Suprapubic skin (tissue), 4 donors: ENCODE measurements at places on chromosomes 7 and 10.
A peak's percentile ranks its signal among the peaks of the same experiment; 100 is the strongest.

- no peak for DNase-seq
These were observed 9.0 kb downstream of the CUTC start for GRCh38 chr10:99740933-99741559.

GRCh38 chr10:30039567-30039966 is 19.8 kb downstream of the JCAD start:
- DNase-seq: no peak

GRCh38 chr7:82755705-82756551 is 312.4 kb upstream of the CACNA2D1 start:
- DNase-seq: no peak

GRCh38 chr7:95595746-95596197 is 544 bp downstream of the PDK4 start:
- no peak for DNase-seq

DNA sequence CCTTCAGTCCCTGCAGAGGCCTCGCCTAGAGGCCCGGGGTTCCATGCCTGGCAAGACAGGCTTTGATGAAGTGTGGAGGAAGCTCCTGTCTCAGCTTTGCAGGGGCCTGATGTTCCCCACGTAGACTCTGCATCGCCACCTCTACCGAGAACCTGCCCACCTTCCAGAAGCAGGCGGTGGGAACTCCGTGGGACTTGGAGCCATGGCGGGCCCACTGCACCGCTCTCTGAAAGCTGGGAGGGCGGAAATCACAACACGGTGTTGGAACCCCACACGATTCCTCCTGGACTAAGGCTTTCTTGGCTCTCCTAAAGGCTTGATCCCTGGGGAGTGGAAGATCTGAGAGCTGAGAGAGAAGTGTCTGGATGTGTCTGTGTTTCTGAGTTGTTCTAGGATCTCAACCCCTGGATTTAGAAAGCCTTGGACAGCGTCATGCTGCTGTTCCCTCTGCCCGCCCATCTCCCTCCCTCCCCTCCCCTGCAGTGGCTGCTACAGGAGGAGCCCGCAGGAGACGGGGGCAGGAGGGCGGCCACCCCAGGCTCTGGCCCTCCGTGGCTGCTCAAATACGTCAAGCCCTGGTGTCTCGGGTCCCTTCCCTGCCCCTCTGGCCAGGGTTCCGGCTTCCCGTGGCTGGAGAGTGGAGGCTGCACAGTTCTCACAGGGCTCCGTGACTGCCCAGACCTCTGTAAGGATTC is 79.7 kb downstream of the VIPR2 start:
- no peak for DNase-seq

DNA sequence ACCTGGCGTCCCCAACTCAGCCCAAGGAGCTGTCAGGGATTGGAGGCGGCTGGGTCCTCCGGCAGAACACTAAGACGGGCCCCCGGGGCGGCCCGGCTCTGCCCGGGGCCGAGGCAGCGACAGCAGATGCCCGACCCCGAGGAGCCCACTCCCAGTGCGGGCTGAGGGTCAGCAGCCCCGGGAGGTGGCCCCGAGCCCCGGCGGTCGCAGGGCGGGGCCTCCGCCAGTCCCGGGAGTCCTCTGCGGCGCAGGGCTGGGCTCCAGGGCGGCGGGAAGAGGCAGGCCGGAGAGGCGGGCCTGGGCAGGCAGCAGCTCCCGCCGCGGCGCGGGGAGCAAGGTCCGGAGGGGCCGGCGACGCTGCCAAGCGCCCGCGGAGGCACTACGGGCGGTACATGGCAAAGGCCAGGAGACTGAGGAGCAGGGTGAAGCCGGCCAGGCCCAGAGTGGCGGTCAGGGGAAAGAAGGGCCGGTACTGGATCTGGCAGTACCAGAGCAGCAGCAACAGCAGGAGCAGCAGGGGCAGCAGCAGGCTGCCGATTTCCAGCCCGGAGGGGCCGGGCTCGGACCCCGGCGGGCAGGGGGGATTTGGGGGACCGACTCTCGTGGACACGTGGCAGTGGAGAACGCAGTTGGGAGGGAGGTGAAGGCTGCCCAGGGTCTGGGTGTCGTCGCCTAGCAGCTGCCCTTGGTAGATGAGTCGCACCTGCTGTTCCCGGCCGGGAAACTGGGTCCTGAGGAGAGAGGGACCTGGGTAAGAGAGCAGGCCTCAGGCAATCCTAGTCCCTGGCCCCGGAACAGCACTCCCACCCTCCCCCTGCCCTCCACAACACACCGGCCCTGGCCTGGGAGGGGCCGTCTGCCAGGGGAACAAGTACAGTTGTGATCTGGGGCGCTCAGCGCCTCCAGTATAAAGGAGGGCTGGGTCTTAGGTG is 827 bp upstream of the FASTK start:
- DNase-seq: no peak

- no peak for DNase-seq
These were observed 3.0 kb upstream of the NRP1 start for GRCh38 chr10:33337326-33337957.

DNA sequence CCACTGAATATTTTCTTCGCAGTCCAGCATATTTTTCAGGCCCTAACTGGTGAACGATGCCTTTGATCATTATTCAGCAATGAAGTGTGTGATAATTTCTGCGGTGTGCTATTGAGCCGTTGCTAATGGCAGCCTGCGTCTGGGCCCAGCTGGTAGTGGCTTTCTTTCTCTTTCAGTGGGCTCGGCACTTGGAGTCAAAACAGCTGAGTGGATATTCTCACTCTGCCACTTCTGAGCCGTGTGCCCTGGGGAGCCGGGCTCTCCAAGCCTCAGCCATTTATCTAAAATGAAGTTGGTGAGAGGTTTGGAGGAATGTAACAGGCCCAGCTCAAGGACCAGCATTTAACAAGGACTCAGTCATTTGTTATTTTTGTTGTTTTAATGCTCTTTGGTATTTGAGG is 87.5 kb upstream of the IFRD1 start:
- DNase-seq: no peak

DNA sequence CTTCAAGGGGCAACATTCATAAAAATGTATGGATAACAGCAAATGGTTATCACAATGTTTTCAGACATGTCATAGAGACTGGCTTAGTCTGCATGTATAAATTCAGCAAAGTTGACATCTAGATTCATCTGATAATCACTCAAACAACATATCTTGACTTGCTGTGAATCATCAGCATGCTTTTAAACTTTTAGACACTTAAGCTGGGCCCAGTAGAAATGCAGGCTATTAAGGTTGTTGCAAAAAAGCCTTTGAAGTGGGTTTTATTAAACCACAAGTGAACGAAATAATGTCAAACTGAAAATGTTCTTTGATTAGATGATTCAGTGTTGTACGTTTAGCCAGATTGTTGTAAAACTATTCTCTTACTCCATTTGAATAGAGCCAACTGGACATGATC is 759.6 kb downstream of the NXPH1 start:
- no peak for DNase-seq

DNA sequence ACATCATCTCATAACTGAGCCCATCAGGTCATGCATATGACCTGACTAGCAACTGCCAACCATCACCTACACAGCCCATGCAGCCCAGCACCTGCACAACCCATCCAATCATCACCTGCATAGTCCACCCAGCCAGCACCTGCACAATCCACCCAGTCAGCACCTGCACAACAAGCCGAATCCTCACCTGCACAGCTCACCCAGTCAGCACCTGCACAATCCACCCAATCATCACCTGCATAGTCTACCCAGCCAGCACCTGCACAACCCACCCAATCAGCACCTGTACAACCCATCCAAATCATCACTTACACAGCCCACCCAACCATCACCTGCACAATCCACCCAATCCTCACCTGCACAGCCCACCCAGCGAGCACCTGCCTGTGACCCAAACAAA is 33.4 kb upstream of the WDFY4 start:
- no peak for DNase-seq

GRCh38 chr10:73840056-73840402 is 28.6 kb upstream of the NDST2 start:
- no peak for DNase-seq

DNA sequence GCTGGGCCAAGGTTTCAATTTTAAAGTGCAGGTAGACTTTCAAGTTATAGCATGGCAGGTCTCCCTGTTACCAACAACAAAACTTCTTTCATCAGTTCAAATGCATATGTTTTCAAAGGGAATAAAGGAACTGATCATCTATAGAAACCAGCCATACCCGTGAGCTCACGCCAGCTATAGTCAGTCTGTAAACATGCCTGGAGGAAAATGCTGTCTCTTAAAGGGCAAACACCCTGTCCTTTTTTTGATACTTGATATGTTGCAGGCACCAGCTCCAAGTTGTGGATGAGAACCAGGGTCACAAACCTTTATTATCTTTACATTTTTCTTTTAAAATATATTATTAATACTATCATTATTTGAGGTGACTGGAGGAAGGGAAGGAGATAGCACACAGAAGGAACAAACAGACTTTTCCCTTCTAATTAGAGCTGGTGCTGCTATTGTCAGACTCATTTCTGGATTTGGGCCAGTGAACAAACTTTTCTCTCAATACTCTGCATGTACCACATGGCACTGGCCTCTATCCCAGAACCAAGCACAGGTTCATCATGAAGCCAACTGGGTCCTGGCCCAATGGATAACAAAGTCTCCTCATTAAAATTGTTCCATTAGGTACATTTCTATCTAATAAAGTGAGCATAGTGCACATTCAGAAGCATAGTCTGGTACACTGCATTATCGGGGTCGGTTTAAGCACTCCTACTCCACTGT is 1102.4 kb downstream of the SORCS3 start:
- DNase-seq: no peak

DNA sequence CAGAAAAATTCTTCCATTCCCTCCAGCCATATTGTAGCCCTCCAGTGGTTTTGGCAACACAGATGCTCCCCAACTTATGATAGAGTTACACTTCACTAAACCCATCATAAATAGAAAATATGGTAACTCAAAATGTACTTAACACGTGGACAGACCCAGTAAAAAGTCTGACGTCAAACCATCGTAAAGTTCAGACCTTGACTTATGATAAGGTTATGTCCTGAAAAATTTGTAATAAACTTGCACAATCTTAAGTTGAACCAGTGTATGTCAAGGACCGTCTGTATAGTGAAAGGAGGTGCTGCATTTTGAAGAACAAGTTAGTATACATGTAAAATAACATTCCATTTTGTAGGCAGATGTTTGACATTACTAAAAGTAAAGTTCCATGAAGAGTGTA is 142.8 kb downstream of the NSUN6 start:
- DNase-seq: no peak

DNA sequence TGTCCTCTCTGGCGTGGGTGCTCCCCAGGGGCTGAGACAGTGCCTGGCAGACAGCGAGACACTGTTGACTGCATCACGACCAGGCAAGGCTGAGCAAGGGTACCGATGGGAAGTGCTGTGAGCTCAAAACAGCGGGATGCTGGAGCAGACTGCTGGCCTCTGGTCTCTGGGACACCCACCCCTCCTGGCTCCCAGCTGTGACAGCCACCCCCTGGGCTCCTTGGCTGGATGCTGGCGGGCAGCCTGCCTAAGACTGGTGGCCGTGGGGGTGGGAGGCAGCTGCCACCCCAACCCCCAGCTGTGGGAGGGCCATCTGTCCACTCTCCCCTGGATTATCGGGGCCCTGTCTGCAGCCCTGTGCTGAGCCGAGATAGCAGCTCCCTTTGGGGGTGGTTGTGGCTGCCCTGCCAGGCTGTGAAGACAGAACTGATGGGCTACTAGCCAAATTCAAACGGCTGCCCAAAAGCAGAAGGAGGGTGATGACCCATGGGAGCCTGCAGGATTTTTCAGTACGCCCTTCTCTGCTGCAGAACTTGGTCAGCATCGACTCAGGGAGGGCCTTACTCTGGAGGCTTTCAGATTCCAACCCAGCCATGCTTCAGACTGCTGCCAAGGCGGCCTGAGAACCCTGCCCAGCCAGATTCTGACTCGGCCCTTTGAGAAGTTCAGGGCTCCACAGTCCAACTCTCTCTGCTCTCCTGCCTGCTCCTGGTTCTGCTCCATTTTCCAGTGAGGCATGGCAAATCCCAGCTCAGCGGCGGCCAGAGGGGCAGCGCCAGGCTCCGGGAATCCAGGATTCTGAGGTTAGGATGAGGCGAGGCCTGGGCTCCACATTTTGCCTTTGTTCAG is 125.3 kb downstream of the NEURL1 start:
- no peak for DNase-seq

GRCh38 chr7:148718431-148718830 is 19.7 kb downstream of the CUL1 start:
- DNase-seq: no peak

- DNase-seq: peak; percentile 73
These were observed 13.7 kb upstream of the KBTBD2 start for GRCh38 chr7:32905175-32905662.

- DNase-seq: peak; percentile 91
These were observed at the start of gene ZNF783 for GRCh38 chr7:149261829-149262617. Gene ZNF783, plus strand, starts transcription at chr7:149262196. Its CDS starts 138 bp downstream, at chr7:149262334.

DNA sequence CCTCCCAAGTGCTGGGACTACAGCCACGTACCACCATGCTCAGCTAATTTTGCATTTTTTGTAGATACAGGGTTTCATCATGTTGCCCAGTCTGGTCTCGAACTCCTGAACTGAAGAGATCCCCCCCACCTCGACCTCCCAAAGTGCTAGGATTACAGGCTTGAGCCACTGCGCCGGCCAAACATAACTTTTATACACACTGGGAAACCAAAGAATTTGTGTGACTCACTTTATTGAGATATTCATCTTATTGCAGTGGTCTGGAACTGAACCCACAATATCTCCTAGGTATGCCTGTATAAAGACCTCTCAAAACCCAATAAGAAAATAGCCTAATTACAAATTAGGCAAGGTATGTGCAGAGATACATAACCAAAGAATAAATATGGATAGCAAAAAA is 182.6 kb upstream of the FEZF1 start:
- DNase-seq: no peak

DNA sequence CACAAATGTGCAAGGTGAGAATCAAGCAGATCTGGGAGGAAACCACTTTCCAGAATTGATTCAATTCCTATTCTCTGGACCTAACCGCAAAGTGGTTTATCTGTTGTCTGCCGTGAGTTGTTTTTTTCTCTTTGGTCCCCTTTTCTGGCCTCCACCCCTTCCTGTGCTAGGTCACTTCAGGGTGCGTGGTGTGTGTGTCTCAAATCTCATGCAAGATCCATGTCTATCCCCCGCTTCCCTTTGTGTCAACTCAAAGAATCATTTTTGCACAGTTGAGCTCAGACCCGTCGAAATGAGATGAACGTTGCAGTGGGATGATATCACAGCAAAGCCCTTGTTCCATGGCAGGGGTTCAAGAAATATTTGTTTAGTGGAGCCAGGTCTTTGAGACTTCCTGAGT is 184.5 kb downstream of the GATA3 start:
- DNase-seq: no peak

DNA sequence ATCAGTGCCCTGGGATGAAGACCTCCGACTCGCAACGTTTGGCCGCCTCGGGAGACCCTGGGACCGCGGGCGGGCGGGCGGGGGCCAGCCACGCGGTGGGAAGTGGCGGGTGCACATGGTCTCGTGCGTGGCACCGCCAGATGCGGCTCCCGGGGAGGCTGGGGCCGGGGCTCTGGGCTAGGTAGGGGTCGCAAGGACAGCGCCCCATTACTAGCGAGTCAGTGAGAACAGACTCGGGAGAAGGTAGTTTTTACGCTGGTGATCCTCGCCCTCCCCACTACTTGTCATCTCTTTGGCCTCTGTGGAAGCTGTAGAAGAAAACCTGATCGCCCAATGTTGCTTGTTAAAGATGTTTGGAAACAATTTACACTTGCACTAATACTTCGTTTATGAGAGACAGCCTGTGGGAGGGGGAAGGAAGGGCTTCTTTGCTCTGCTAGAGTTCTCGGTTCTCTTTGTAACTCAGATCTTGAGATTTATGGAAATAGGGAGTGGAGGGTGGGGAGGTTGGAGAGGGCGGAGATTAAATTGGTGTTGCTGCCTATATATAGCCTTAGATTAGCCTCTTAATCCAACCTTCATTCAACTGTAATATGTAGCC is 591 bp downstream of the BZW2 start:
- DNase-seq: no peak
